ENCODE measurements at places on chromosomes 2 and 18.

DNA sequence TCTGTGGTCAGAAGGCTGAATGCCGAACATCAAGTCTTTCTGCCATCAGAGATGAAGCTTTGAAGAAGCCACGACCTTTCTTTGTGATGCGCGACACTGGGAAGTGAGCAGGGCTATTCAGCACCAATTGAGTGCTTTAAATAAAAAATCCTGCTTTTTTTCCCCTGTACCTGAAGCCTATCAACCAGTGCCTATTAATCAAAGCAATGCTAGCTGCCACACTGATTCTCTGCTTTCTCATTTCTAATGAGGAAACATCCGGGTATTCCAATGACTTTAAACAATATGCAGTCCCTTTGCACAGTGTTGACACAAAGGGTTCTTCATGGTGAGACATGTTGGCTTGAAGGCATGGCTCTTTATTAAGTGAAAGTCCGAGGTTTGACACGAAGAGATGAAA is 88.0 kb downstream of the GALR1 start:
- no peak for DNase-seq

DNA sequence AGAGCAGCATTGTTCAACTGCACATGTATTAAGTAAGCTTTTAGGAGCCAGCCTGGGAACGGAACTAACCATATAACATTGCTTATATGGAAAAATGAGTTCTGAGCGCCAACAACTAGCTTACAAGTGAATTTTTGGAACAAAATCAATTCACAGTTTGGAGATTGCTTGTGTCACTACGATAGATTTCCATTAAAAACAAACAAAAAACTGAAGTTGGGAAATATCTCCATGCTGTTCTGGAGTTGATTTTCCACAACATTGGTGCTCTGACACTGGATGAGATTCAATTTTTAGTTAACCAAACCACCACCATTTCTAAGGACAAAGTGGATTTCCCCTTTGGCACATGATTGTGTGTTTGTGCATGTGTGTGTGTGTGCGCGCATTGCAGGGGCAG is 56.9 kb upstream of the ZNF397 start:
- no peak for DNase-seq

DNA sequence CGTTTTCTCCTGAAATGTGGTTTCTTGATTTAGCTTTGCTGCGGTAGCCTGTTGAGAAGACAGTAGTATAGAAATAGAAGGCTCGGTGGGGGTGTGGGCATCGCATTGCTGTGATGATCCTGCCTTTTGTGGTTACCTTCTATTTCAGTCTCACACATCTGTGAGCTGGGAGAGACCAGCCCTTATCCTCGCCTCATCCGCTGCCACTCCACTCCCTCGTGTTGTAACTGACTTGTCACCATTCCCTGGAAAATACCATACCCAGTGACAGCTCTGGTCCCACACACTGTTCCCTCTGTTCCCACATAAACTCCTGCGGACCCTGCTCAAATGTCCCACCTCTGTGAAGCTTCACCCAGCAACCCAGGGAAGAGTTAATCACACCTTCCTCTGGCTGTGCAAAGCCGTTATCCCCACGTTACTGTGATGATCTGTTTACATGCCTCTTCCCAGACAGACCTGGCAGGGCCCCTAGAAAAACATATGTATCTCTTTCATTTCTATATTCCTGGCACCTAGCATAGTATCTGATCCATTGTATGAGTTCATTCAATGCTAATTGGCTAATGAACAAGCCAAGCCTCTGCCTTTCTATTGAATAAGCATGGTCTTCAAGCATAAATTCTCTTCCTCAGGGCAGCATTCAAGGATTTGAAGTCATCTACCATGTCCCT is 114.6 kb downstream of the MAPK4 start:
- no peak for DNase-seq

DNA sequence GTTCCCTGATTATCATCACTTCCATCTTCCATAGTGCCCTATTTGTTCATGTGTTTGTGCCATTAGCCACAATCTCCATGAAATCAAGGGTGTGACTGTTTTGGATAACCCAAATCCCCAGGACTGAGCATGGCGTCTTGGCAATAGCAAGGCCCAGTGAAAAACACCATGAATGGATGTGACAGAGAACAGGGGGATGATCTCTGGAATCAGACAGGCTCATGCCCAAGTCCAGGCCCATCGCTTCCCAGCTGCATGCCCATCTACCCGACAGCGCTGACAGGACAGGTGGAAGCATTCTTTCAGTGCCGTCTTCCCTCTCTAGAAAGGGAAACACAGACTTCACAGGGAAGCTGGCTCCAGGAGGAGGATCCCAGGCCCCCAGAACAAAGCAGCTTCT is 50.0 kb downstream of the HDLBP start:
- DNase-seq, result no peak

DNA sequence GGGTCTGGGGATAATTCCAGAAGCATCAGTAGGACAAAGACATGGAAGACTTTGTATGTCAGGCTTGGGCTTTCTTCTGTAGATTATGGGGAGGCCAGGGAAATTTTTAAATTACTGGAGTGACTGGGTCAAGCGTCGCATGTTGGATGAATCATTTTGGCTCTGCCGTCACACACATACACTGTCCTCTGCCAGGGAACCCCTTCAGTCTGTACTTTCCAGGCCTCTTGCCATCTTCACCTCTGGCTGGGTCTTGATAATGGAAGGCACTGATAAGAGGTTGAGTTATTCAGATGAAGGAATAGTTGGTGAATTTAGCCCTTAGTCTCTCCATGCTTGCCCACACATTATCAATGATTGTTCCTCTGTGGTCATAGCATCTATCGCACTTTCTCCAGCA is 895.1 kb upstream of the CELF4 start:
- DNase-seq, result no peak

- no peak for DNase-seq
Observed at GRCh38 chr2:77310416-77310815, 211.8 kb downstream of the LRRTM4 start.

DNA sequence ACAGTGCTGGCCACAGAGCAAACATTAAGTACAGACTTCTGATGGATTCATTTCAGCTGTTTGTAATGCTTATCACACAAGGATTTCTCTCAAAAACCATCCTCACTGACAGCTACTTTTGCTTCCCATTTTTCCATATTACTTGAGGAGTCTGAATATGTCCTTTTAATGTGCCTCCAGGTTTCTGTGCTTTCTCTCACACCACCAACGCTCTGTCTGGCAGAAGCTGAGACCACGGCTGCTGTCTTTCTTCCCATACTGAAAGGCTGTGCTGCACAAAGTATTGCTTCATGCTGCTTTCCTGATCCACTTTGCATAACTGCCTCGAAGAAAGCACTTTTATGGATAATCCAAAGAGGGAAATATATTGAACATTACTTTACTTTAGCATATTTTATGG is 312.1 kb upstream of the ZEB2 start:
- DNase-seq, result no peak

DNA sequence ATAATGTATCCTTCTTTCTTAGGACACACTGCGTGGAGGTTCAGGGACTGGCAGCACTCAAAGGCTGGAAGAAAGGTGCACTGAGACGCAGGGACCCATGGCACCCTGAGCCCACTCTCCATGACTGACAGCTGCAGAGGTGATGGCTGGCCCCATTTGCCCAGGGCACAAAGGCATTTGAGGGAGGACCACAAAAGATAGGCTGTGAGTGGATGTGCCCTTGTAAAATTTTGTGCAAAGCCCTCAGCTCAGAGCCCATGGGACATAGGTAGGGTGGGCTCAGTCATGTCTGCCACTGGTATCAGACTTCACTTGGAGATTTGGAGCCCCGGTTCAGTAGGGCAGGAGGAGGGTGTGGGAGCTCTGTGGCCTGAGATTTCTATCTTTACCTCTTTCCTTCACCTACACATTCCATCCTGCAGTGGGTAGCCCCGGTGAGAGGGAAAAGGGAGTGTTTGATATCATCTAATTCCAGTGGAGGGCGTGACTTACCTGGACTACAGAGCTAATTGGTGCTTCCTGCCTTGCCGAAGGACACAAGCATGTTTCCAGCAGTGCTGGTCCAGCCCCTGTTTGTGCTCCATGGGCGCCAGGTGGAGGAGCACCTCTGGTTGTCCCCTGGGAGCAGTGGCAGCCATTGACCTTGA is 312.2 kb downstream of the EN1 start:
- DNase-seq, result no peak

DNA sequence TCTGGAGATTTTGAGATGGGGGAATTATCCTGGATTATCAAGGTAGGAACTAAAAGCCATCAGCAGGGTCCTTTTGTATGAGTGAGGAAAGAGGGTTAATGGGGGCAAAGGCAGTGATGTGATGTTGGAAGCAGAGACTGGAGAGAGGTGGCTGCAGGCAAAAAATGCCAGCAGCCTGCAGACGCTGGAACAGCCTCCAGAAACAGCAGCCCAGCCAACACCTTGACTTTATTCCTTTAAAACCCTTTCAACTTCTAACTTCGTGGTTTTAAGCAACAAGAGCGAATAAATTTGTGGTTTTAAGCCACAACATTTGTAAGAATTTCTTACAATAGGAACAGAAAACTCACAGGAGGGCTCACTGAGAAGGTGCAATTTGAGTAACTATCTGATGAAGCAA is 523.1 kb upstream of the HS6ST1 start:
- DNase-seq, result no peak

DNA sequence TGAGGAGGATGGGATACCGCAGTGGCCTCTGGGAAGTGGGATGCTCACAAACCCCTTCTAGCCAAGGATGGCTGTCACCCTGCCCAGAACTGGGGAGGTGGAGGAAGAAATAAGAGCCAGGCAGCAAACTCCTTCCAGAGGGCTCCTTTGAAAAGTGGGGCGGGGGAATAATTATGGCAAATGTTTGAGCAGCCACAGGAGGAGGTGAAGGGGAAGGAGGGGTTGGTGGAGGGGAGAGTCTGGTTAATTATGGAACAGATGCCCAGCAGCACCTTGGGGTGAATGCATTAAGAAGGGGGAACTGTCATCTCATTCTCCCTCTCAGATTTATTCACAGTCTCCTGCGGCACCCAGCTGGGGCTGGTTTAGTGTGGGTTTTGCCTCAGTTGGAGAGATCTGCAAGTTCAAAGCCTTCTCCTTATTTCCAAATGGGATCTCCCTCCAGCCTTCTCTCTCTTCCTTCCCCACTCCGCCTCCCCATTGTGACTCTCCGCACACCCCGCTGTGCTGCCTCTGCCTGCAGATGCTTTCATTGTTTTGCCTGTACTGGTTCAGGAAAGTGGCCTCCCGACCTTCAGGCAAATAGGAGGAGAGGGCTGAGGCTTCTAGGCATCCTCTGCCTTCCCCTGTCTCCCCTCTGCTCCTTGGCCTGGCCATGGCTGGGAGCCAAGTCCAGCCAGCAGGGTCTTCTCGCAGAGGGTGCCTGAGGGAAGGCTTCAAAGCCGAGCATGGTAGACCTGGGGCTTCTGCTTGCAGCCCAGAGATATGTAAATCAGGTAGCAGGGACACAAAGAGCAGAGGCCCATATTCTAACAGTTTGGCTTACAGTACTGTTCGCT is 457.2 kb upstream of the MEX3C start:
- no peak for DNase-seq

DNA sequence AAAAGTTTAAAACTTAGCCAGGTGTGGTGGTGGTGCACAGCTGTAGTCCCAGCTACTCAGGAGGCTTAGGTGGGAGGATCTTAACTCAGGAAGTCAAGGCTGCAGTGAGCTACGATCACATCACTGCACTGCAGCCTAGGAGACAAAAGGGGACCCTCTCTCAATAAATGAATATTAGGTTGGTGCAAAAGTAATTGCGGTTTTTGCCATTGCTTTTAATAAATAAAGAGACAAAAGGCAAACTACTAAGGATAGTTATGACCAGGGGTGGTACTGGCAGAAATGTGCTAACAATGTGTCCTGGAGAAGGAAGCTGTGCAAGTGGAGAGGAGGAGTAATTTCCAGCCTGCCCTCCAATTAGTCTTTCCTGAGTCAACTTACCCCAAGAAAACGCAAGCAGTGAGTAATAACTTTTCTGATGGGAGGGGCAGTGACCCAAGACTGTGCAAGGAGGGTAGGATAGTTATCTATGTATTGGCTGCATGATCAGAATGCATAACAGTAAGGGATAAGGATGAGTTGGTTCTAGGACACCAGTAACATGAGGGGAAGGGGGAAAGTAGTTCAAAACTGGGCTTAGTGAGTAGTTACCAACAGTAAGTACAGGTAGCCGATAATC is 1.5 kb downstream of the EXOC6B start:
- DNase-seq, result no peak

- no peak for DNase-seq
Observed at GRCh38 chr2:201126308-201127151, 10.6 kb downstream of the CFLAR start.

DNA sequence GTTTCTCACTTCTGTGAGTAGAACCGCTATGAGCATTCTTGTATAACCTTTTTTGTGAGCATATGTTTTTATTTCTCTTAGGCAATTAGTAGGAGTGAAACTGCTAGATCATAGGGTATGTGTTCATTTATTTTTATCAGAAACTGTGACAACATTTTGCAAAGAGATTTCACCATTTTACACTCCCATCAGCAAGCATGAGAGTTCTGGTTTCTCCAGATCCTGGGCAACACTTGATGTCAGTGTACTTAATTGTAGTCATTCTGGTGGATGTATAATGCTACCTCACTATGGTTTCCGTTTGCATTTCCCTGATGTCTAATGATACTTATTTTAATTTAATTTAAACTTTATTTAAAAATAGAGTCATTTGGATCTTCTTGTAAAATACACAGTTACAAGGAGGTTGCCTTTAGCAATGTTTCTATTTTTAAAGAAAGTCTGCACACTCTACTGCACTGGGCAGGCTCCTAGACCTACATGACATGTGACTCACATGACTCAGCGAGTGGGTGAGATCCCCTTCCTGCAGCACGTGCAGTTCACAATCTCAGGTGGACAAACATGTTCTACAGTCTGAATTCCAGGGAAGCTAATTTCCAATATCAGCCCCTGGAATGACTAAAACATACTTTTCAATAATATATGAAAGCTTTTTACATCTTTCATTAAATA is 127.0 kb upstream of the BCL2L11 start:
- DNase-seq, result no peak

DNA sequence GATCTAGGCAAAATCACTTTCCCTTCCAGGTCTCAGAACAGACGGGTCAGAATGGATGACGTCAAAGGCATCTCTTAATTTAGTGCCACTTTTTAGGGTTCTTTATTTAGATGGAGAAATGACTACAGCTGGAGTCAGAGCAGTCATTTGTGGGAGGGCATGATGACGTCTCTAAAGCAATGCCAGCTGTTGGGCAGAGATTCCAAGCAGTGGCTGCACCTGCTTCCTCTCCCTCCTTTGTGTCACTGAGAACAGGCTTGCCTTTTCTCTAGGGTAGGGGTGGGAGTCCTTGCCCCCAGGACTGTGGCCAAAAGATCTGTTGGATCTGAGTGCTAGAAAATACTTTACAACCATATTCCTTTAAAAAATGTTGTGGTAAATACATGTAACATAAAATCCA is 28.7 kb upstream of the SKOR2 start:
- DNase-seq, result no peak

- DNase-seq, result no peak
Observed at GRCh38 chr2:41774011-41774605, 273.7 kb upstream of the PKDCC start.

GRCh38 chr2:115303-115702 is 69.0 kb upstream of the FAM110C start:
- DNase-seq, result no peak

All from NCI-H748 treated with DMSO at 0.1 percent for 48 hours (cell line).